ENCODE measurements at places on chromosomes 2 and 18.

- DNase-seq, result no peak
Measured at GRCh38 chr2:241291153-241291552, 24.3 kb downstream of the HDLBP start.

- no peak for DNase-seq
Measured at GRCh38 chr2:150860301-150860700, 372.8 kb upstream of the RND3 start.

DNA sequence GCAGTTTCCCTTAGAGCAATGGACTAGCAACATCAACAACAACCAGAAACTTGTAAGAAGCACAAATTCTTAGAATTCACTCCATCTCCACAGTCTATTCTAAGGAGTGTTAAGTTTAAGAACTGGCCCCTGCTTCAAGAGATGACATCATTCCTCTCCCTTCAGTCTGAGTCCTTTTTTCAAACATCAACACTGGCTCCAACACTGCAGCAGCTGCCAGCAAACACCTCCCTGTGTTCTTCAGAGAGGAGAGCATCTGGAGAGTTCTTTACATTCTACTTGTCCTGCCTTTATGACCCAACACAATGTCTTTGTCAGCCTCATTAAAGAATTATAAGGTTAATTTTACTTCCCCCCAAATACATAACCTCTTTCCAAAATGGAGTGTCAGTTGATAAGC lies 122.3 kb downstream of the HNMT start:
- peak; percentile 36 for DNase-seq

DNA sequence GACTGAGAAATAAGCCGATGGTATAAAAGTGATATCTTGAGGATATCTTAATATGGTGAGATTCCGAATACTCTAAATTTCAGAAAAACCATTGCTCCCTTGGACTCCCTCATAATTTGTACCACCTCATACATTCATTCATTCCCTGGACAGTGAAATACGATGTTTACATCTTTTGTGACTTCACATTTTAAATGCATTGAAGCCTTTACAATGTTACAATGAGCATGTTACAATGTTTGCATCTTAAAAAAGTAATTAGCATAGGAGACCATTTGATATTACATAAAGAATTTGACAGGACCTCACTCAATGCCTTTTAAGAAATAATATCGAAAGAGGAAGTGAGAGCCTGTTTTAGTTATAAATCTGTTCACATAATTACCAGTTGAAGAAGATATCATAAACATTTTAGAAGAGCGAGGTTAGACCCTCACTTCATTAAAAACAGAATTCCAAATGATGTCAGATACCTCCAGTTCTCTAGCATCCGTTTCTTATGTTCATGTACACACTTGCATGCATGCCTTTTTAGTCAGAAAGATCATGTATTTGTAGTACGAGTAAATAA lies 372.0 kb downstream of the ARHGAP15 start:
- DNase-seq, result no peak

DNA sequence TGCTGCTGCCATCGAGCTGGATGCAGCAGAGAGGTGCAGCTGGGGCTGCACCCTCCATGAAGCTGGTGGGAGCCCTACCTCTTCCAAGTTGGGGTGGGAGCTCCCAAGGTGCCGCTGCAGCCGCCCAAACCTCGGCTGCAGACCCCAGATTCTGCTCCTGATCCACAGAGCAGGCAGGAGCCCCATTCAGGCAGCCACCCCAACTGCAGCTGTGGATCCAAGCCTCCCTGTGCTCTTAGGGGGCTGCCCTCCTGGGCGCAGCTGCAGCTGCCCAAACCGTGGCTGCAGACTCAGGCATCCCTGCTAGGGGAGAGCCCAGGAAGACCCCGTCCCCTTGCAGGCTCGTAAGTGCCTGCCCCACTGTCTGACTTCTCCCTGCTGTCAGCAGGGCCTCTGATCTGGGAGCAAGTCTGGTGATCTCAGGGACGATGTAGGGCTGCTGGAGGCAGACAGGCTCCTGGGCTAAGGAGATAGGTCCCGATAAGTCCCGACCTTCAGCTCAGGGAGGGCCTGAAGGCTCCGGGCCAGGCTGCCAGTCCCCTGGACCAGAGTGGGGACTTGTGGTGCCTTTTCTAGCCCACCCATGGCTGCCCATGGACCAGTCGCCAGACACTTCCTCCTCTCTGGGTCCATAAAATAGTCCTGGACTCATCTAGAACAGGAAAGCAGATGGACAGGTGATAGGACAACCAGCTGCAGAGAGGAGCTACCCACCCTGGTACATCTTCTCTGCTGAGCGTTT lies 767.1 kb upstream of the CDH7 start:
- no peak for DNase-seq

- no peak for DNase-seq
Measured at GRCh38 chr2:3040066-3040428, 337.6 kb downstream of the EIPR1 start.

DNA sequence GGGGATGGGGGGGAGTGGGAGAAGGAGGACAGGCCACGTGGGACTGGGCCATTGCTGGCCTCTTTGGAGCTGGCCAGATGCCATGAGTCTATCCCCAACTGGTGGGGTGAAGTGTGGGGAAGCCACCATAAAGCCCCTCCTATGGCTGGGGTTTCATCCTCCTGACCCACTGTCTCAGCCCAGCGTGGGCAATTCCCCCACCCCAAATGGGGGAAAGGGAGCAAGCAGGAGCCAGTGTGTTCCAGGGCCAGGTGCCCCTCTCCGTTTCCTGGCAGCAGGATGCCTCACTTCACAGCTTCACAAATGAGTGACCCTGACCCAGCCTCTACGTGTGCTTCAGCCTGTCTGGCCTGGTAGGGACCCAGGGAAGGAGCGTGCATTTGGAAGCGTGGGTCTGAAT lies 474.7 kb upstream of the HS6ST1 start:
- DNase-seq, result no peak

- DNase-seq, result peak; percentile 35
Measured at GRCh38 chr2:149799013-149799705, 211.6 kb upstream of the MMADHC start.

GRCh38 chr2:42169874-42170521 lies 845 bp downstream of the EML4 start:
- no peak for DNase-seq

DNA sequence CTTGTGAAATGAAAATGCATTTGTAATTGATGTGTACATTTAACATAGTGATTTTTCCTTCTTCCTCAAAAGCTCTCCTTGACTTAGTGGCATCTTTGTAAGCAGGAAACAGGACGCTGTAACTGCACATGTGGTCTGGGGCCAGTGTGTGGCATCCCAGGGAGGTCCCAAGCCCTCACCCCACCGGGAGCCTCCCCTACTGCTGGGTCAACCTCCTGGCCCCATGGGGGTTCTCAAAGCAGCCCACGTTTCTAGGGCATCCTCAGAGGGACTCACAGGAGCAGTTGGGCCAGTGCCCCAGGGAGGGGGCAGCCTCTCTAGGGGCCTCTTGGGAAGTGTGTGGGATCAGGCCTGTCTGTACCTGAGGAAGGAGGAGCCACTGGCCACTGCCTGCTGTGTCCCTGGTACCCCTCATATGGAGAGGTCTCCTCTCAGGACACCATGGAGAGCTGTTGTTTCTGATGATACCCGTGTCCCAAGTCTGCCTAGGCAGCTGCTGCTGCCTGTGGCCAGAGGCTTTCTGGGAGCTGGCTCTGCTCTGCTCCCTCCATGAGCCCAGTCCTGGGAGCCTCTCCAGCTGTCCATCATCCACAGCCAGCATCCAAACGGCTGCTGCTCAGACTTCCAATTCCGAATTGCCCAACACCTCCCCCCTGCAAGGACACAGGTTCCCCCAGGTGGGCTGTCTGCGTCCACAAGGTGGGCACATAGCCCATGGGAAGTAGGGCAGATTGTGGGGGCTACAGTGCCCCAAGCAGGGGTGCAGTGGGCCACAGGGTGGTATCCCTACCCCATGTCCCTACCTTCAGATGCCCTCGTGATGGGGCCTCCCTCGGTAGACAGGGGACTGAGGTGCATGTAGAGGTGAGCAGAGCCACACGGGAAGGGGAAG lies 13.4 kb downstream of the ARHGEF4 start:
- no peak for DNase-seq

DNA sequence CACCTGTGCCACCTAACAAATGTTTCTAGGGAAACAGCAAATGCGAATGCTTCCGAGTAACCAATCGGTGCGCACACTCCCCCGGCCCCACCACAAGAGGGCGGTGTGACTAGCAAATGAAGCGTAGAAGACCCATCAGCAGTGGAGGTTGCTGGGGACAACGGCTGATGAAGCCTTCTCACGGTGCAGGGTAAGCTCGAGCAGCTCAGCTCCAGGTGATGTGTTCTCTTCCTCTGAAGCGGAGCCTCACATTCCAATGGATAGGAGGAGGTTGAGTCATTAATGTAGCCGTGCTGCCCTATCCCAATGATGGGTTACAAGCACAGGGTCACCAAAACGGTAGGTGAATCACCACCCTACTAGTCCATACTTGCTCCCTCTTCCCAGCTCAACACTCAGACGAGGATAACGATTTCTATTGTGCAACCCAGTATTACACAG lies 127.6 kb upstream of the TWIST2 start:
- peak; percentile 46 for DNase-seq

DNA sequence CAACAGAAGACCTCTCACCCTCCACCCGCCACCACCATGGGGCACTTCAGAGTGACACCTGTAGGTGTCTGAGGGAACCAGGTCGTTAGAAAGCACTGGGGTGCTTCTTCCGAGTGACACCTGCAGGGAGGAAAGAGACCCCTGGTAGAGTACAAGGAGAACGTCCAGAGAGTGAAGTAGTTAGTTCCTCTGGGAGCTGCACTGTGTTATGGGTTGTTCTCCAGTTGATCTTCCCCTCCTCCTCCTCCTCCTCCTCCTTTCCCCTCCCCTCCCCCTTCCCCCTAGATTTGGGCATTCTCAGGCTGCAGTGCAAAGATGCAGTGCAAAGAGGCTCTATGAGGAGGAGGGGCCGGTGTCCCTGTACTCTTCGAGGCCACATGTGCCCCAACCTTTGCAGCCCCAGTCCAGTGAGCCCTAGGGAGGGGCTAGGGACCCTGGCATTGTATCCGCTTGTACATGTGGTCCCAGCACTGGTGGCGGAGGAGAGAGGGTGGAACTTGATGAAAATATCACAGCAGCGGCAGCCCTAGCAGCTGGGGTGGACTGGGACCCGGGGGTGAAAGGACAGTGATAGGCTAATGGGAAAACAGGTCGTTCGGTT lies 850 bp downstream of the DNAJB2 start:
- no peak for DNase-seq

GRCh38 chr2:72483346-72483745 lies 335.7 kb upstream of the CYP26B1 start:
- no peak for DNase-seq

DNA sequence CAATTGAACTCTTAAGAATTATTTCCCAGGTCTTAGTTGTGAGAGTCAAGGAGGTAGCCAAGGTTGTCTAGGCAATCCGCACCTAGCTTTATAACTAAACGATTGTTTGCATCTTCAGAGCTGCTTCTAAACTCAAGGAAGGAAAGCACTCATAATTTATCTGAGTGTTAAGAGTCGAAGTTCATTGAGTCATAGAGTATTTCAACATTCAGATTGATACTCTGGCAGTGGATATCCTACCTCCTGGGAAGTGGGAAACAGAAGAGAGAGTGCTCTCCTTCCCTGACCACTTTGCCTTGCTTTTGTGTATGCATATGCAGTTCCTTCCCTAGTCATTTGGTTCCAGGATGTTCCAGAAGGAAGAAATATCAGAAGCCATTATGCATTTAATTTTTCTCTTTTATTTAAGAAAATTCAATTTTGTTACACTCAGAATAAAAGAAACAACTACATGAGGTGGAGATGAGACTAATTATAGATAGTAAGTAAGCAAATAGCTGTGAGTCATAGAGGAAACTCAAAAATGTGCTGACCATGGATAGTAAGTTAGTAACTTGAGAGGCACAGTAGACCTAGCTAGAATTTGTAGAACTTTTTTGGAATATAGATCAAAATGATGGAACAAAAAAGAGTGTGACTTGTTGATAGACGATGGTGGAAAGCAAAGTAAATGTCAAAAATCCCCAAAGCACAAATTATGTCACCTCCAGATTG lies 35.4 kb upstream of the FSHR start:
- DNase-seq, result no peak

- DNase-seq, result no peak
Measured at GRCh38 chr2:241025639-241026038, 27.2 kb downstream of the SNED1 start.

GRCh38 chr2:189162566-189162965 lies 17.0 kb downstream of the COL5A2 start:
- DNase-seq, result peak; percentile 27

DNA sequence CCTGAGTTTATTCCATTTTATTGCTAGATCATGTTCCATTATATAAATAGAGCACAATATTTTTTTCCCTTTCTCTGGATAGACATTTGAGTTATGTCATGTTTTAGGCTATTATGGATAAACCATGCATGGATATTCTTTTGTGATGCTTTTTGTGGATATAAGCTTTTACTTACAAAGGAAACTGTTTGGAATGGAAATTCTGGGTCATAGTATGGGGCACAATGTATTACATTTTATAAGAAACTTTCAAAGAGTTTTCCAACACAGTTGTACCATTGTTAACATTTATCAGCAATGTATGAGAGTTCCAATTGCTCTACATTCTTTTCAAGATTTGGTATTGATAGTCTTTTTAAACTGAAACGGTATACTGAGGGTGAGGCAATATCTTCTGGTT lies 749.4 kb downstream of the SOCS6 start:
- no peak for DNase-seq

DNA sequence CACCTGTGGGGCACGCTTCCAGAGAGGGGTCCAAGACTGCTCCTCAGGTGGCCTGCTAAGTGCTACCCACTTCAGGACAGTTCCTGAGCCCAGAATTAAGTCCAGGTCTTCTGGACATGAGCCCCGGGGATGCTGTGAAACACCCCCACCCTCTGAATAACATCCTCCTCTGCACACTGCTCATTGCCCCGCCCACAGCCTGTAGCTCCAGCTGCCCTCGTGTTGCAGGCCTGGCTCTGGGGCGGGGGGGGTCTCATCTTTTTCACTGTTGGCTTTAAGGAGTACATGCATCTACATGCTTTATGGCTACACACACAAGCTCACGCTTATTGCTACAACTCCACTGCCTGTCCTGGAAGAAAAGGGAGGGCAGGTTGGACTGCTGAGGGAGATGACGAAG lies 92.8 kb downstream of the PTGR3 start:
- DNase-seq, result no peak

- DNase-seq, result no peak
Measured at GRCh38 chr18:1784113-1784512, 787.2 kb downstream of the METTL4 start.

GRCh38 chr2:217795706-217796465 lies 206.9 kb downstream of the TNS1 start:
- DNase-seq, result peak; percentile 45

- DNase-seq, result no peak
Measured at GRCh38 chr18:13700153-13700552, 26.2 kb downstream of the FAM210A start.

DNA sequence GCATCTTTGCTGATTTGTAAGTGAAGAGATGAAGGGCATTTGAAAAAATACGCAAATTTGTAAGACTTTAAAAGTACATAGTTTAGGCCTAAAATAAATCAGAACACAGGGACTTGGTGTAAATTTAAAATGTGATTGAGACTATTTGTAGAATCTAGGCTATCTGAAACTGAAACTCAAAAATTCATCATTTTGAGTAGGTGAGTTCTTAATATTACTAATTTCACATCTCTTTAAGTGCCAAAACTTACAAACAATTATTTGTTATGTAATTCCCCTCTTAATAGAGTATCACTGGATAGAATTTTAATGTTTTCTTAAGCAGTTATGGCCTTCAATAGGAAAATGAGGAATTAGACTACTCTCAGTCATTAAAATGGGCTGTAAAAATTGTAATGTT lies 14.0 kb upstream of the HRH4 start:
- DNase-seq, result no peak

GRCh38 chr2:55585451-55586080 lies 31.9 kb downstream of the PPP4R3B start:
- DNase-seq, result peak; percentile 60

- DNase-seq, result no peak
Measured at GRCh38 chr2:239231231-239232194, 169.3 kb downstream of the HDAC4 start.

Data from fibroblast of skin of right biceps (primary cell).